ENCODE measurements at places on chromosomes 3 and 15.

- H3K27ac ChIP-seq: peak overlapping the region; percentile 97
- no peaks in the 10 kb centered on the region for H3K36me3 ChIP-seq
- peaks cover 40% of the 10 kb centered on the region for H3K4me1 ChIP-seq
- DNase-seq: peak; percentile 91
These were observed 57.1 kb upstream of the POU1F1 start for GRCh38 chr3:87333393-87333892.

DNA sequence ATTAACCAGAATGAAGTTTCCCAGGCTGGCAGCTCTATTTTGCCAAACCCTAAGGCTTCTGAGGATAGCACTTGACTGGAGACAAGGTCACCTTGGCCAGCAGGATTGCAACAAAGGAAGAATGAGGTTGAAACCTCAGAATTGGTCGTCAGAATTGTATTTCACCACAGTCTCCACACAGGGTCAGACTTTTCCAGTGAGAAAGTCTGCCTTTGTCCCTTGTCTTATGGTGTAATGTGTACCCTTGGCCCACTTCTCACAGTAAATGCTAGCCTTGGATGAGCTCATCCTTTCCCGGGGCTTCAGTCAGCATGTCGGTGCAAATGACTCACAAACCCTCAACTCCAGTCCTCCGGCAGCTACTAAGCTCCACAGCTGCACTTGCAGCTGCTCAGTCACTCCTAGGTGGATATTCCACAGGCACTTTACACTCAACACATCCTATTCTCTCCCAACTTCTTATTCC lies 19.7 kb downstream of the SSR3 start:
- H3K4me3 ChIP-seq: no peak overlapping the region
- peaks cover 7% of the 10 kb centered on the region for H3K4me1 ChIP-seq
- H3K36me3 ChIP-seq: peaks cover 3% of the 10 kb centered on the region
- peak; percentile 94 for DNase-seq

DNA sequence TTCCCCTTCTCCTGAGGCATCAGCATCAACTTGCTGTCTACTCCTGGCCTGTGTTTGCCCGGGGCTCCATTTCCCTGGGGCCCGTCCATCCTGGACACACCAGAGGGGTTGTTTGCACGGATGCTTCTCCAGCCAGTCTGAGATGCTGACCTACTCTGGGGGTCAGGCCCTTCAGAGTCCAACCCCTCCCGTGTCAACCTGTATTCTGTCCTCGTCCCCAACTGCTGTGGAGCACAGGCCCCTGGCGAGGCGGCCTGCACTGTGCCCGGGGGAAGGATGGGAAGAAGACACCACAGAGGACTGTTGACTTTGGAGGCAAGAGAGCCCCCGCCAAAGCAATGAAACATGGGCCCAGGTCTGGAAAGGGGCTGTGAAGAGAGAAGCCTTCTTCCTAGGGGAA lies 25.8 kb downstream of the ALS2CL start:
- H3K36me3 ChIP-seq: no peaks in the 10 kb centered on the region
- no peak for DNase-seq
- no peaks in the 10 kb centered on the region for H3K4me1 ChIP-seq
- H3K27me3 ChIP-seq: no peaks in the 10 kb centered on the region
- H3K4me3 ChIP-seq: no peak overlapping the region
- H3K27ac ChIP-seq: no peak overlapping the region

DNA sequence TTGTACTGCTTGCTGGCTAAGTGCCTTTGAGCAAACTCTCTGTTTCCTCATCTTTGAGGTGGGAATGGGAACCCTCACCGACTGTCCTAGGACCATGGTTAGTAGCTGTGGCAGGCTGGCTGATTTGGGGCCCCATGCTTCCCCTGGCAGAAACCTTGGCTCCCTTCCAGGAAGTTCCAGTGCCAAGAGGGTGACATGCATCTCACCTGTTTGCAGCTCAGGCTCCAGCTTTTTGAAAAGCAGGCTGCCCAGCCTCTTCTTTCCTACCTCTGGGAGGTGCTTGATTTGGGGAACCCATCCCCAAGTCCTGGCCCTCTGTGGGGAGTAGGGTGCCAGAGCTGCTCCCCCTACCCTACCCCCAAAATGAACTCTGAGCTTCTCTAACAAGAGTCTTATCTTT lies 50.8 kb downstream of the RAB11A start:
- H3K4me3 ChIP-seq: no peak overlapping the region
- H3K27ac ChIP-seq: no peak overlapping the region
- DNase-seq: no peak
- H3K4me1 ChIP-seq: no peaks in the 10 kb centered on the region

DNA sequence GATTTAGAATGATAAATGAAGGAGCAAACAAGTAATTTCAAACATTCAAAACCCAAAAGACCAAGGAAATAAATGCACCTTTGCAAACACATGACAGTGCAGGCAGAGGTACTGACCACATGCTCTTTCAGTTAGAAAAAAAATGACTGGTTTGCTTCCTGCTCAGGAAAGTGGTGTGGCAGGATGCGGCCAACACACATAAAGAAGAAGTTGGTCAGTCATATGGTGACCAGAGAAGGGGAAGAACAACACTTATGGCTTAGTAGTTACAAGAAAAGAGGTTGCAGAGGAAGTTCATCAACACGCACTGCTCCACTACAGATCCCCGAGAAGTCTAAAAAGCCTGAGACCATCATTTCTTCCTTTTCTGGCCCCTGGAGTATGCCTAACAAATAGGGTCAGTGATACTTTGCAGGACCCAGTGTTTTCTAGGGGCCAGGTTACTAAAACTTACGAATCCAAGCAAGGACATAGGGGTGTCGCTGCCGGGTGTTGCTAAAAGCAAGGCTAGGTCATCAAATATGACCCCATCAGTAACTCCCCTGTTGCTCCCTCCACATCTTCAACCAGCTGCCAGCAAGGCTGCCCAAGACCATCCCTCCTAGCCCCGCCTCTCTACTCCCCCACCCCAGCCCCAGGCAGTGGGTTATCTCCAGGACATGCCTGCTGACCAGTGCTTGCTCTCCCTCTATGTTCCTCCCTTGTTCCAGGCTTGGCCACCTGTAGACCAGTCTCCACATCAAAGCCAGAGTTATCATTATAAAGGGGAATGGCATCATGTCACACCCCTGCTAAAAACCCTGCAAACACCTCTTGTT lies 11.2 kb downstream of the ATP8B4 start:
- no peaks in the 10 kb centered on the region for H3K36me3 ChIP-seq
- no peaks in the 10 kb centered on the region for H3K4me1 ChIP-seq
- H3K4me3 ChIP-seq: no peak overlapping the region
- no peak for DNase-seq

DNA sequence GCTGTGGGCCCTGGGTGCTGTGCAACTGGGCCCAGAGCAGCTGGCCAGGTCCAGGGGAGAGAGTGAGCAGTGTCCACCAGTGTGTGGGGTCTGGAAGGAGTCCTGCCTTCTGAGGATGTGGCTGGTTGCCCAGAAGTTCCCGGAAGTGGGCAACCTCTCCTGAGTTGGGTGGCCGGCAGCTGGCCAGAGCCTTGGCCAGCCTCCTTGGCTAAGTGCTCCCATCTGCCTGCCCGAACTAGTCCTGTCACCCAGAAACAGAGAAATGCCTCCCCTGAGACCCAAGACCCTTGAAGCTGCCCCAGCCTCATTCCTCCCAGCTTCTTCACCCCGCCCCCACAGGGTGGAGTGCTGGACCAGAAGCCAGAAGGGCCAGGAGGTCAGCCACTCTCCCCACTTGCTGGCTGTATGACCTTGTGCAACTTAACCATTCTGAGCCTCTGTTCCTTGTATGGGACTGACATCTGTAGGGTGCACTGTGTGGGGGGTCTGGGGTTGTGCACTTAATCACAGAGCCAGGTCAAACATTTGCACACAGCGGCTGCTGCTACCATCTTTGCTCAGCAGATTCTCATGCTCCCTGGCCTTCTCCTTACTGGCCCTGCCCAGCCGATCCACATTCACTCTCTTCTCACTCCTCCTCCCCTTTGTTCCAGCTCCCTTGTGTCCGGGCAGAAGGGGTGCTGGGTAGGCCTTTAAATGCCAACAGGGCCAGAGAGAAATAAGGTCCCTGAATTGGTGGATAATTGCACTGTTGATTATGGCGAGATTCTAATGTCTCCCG lies 7.5 kb upstream of the ALAS1 start:
- no peaks in the 10 kb centered on the region for H3K27me3 ChIP-seq
- H3K4me3 ChIP-seq: no peak overlapping the region
- no peaks in the 10 kb centered on the region for H3K4me1 ChIP-seq
- no peaks in the 10 kb centered on the region for H3K36me3 ChIP-seq
- DNase-seq: no peak
- no peak overlapping the region for H3K27ac ChIP-seq

- DNase-seq: no peak
- no peaks in the 10 kb centered on the region for H3K4me1 ChIP-seq
- H3K36me3 ChIP-seq: no peaks in the 10 kb centered on the region
These were observed 30.3 kb downstream of the TCF12 start for GRCh38 chr15:56948764-56949101.

- H3K27me3 ChIP-seq: no peaks in the 10 kb centered on the region
- H3K4me3 ChIP-seq: no peak overlapping the region
- peaks cover 41% of the 10 kb centered on the region for H3K4me1 ChIP-seq
- H3K36me3 ChIP-seq: peaks cover 22% of the 10 kb centered on the region
These were observed 18.7 kb downstream of the TMEM43 start for GRCh38 chr3:14143271-14144225.

DNA sequence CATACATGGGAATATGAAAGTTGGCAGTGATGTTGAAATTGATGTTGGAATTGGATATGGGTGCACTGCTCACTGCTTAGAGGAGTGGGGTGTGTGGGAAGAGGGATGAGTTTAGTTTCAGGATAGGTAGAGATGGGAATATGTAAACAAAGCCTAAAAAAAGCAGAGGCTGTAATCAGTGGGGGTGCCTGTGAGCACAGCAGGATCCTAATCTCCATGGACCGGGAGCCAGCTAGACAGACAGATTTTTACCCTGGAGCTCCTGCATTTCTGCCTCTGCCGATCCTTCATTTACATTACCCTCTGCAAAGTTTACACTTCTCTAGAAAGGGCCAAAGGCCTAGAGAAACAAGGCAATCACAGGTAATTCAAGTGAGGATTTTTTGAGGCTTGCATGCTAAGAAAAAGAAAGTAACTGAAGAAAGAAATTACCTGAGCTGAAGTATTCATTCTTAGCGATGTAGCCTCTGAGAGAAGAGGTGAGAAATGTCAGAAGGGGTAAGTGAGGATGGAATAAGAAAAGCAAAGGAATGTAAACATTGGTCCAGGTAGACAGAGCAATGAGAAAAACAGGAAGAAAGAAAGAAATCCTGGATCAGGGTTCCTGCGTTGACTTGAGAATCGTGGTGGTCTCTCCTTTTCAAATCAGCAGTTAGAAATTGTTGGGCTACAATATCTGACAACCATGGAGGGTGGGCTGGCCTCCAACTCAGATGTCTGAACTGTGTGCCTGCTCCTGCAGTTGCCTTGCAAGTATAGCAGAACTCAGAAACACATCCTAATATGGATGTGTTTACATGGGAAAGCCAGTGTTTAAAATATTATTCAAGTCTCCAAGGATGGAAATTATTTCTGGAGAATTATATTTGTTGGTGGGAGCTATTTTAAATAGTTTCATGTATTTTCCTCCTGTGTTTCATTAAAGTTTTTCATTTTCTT lies 79.8 kb downstream of the CRTC3 start:
- no peaks in the 10 kb centered on the region for H3K36me3 ChIP-seq
- H3K27ac ChIP-seq: no peak overlapping the region
- H3K27me3 ChIP-seq: no peaks in the 10 kb centered on the region
- no peak overlapping the region for H3K4me3 ChIP-seq

Measured in endothelial cell of umbilical vein (primary cell).